ENCODE measurements at places on chromosomes 13 and 19.

DNA sequence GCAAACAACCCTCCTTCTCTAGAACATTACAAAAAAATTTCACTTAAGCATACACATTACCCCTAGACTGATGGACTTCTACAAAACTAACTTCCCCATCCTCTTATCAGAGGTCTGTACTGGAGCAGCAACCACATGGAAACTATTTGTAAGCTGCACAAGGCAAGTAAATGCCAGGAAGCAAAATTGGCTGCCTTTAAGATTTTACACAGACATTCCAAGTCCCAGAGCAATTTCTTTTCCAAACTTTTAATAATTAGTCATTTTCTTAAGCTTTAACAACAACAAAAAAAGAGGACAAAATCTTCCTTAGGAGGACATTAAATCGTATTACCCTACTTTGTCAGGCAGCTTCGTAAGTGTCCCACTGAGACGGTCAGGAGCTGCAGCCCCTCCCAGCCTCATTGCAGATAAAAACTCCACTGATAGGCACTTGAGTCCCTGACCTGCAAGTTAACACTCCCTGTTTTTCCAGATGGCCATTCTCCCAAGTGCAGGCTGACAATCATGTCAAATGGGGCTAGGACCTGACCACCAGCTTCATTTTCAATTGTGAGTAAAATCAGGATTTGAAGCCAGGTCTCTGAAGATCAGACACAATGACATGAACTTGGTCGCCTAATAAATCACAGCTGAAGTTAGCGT, 680.1 kb downstream of the DIAPH3 start:
- no peak for DNase-seq

GRCh38 chr19:12647047-12647446, 19.5 kb downstream of the MAN2B1 start:
- DNase-seq: no peak

DNA sequence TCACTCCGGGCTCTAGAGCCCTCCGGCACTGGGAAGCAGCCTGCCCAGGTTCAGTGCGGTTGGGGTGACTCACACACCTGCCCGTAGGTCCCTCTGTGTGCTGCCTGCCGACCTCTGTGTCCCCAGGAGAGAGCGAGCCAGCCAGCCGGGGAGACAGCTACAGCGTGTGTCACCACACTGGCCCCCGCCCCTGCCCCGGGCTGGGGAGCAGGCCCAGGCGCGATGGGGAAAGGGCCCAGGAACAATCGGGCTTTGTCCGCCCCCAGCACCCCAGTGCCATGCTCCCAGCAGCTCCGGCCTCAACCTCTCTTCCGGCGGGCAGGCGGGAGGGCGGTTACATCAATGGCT, at the start of gene KLK6:
Gene KLK6 (minus strand): TSS at position 179 of the 348 bp plus-strand sequence. CDS start 1,487 bp downstream, outside the sequence.
- DNase-seq: no peak

DNA sequence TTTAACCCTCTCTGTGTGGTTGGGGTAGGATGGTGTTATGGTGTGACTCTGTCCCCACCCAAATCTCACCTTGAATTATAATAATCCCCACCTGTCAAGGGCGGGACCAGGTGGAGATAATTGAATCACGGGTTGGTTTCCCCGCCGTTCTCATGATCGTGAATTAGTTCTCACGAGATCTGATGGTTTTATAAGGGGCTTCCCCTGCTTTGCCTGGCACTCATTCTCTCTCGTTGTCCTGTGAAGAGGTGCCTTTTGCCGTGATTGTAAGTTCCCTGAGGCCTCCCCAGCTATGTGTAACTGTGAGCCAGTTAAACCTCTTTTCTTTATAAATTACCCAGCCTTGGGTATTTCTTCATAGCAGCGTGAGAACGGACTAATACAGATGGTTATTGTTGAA, 68.8 kb downstream of the ARHGEF7 start:
- no peak for DNase-seq

DNA sequence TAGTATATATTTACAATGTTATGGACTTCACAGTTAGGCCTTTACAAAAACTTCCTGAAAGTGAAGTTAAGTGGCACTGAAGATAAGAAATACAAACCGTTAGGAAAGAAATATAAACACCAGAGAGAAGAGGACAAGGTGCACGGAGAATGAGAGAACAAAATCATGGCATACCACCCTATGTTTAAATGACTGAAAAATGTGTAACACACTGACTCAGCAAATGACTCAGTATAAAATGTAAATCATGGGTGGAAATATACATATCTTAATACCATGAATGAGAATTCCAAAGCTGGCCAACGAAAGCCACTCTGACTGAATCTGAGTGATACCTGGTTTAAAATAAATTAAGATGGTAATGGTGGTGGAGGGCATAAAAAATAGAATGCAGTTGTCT, 260.8 kb downstream of the DNAJC15 start:
- no peak for DNase-seq

DNA sequence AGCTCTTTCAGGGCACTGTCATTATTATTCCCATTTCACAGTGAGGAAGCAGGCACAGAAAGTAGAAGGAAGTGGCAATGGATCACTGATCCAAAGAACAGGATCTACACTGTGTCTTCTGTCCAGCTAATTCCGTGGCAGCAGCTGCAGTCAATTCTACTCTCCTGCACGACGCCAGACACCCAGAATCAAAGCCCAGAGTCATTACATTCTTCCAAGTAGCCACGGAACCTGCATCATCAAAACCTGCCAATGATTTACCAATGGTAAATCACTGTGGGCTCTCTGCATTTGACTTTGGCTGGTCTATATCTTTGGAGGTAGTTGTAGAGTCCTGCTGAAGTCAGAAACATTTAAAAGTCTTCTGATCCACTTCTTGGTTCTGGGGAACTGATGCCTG, 767.7 kb downstream of the LIG4 start:
- no peak for DNase-seq

- DNase-seq: no peak
Measured at GRCh38 chr13:36382030-36382429, 35.8 kb upstream of the SPART start.

DNA sequence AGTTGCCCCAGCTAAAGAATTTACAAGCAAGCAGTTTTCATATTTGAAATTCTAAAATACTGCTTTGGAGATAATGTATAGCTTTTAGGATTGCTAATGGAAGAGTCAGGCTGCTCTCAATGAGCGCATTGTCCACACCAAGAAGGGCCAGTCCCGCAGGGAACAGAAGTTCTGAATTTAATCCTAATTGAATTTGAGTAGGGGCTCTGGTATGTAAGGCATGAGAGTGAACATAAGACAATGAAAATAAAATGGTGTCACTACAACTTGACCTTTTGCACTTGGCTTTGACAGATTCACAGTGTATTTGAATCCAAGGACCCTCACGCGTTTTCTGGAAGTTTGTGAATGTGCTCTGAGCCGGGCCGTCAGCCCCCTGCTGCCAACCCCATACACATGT, 32.6 kb downstream of the RAB20 start:
- DNase-seq: no peak

Measured in AG08396 (cell line).